AG04449 (cell line): ENCODE measurements at places on chromosomes 12 and 14.

DNA sequence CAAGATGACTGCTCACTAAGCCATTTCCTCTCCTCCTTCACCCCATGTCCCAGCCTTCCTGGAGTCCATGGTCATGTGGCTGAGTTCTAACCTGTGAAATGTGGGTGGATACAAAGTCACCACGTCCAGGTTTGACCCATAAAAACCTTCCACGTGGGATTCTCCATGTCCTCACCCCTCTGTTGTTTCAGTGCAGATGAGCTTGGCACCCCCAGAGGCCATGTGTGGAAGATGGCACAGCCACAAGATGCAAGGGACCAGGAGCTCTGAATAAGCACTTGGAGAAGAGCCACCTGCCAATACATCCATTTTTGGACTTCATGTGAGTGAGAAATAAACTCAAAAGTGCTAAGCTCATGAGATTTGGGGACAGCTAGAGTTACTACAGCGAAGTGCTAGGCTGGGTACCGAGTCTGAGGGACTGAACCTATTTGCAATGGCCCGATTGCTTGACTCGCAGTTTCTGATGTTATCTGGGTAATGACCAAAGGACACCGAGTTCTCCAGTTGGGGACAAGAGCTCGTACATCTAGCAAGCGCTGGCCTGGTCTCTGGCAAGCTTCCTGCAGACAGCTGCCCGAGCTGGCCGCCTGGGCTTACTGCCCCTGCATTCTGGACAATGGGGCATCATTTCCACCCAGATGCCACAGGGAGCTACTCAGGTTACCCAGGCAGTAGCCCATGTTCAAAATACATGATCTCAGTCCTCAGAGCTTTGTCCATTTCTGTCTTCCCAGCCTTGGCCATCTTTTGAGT, 7.7 kb upstream of the SLC24A4 start:
- DNase-seq = no peak

DNA sequence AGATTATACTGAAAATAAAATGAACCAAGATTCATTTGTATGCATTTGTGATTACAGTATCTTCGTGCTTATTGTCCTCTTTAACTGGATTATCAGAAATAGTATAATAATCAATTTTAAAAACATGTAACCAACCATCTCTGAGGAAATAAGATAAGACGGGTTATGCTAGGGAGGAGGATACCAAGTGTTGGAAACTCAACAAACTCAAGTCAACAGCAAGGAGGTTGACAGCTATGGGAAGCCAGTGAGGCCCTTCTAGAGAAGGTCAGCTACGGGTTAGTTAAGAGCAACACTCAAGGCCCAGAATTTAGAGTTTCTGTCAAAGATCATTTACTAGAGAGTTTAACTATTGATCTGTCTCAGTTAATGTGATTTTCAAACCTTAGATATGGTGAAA, 137.2 kb downstream of the PDZRN4 start:
- no peak for DNase-seq

GRCh38 chr12:58342736-58343135, 401.4 kb downstream of the ATP23 start:
- no peak for DNase-seq

DNA sequence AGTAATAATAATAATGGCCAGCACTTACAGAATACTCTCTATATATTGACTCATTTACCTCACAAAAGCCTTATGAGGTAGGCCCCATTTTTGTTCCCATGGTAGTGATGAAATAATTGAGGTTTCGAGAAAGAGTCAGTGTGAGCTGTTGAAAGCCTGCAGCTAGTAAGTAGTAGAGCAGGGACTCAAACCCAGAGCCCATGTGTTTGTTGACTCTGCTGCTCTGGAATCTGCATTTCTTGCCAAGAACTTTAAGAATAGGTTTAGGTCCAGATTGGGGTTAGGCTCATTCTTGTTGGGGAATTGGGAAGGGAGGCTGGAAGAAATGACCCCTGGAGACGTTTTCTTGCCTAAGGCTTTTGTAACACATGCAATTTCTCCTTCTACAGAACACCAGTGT, 27.9 kb downstream of the DYRK4 start:
- DNase-seq = no peak

GRCh38 chr14:61602733-61603077, 92.6 kb upstream of the HIF1A start:
- DNase-seq = no peak

DNA sequence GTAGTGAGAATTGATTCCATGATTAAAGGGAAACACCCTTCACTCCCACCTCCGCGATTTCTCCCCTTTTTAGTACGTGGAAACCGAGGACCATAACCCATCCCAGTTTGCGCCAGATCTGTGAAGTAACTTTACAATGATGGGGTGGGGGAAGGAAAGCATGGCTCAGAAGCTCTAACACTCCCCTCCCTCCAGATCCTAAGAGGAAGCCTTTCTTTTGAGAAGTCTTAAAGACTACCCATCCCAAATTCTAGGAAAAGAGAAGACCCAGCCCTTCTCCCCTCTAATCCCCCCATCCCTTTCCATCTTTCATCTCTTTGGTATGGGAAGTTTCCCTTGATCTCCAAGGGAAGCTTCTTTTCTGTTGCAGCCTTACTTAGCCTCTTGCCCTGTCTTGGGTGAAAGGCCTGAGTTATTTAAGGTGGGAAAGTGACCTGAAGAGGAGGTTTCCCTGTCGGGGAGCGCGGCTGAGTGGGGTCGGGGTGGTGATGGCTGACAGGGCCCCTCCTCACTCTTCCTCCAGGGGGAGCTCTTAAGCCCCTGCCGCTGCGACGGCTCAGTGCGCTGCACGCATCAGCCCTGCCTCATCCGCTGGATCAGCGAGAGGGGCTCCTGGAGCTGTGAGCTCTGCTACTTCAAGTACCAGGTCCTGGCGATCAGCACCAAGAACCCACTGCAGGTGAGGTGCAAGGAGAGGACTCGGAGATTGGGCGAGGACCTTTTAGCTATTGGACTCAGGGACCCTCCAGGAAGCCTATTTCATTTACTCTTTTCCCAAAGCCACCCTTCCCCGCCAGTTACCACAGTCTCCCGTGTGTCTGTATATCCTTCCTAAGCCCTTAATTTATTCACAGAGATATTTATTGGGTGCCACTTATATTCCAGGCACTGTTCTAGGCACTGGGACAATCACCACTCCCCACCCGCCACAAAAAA, 1.8 kb downstream of the MARCHF9 start:
- no peak for DNase-seq

- DNase-seq = peak; percentile 46
Measured at GRCh38 chr12:128069359-128069997, 197.5 kb upstream of the TMEM132C start.

DNA sequence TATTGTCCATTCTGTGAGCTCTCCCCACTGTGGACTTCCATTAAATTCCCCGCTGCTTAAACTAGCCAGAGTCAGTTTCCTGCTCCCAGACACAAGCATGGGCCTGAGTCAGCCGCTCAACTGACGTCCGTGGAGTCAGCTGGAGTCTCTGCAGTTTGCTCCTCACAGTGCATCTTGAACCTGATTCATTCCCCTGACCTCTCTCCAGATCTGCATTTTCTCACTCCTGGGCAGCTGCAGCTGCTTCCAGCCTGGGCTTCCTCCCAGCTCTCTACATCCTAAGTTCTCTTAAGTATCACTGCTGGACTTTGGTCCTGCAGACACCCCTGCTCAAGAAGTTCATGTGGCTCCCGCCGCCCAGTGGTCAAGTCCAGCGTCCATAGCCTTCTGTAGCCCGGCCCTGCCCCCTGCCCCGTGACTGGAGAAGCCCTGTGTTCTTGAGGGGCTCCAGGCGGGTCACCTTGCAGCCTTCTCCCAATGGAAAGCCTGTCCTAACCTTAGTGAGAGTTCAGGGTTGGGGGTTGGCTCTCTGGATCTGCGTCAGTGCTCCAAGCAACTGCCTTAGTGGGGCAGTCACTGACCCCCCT, 20.0 kb downstream of the NFKBIA start:
- peak; percentile 90 for DNase-seq
